Posterior cingulate gyrus (tissue), 11 donors: ENCODE measurements at places on chromosomes 2 and 18.
A peak's percentile ranks its signal among the peaks of the same experiment; 100 is the strongest.

DNA sequence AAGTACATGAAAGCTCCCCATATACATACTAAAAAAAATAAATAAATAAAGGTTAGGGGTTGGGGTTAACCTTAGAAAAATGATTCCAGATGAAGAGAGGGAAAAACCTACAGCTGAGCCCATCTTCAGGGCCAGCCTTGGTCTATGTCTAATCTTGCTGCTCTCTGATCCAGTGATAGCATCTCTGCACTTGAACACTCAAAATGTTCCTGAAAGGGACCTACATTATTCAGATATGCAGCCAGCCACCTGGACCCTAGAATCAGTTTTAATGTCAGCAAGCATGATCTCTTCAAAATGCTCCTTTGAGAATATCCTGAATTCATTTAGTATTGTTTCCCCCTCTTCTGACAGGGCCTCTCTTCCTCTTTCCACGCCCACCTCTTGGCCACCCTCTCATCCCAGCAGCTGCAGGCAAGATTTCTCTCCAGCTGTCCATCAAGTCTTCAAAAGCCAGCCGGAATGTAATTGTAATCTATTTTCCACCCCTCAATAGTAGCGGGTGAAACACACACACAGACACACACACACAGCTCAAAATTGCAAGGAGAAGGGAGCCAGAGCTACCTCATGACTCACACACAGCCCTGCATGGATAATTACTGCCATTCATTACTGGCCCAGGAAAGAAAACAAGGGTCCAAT is 135.5 kb downstream of the MYO3B start:
- no peak for DNase-seq

- no peak for DNase-seq
Measured at GRCh38 chr2:59853032-59853431, 700.4 kb downstream of the BCL11A start.

- no peak for DNase-seq
Measured at GRCh38 chr2:24016376-24016761, 6.5 kb downstream of the MFSD2B start.

GRCh38 chr2:240146141-240146561 is 5.7 kb upstream of the OTOS start:
- no peak for DNase-seq

- DNase-seq, result no peak
Measured at GRCh38 chr2:167322795-167323194, 434.5 kb downstream of the XIRP2 start.

- no peak for DNase-seq
Measured at GRCh38 chr2:125588780-125589179, 1067.2 kb upstream of the GYPC start.

GRCh38 chr2:46157072-46157965 is 139.9 kb upstream of the EPAS1 start:
- DNase-seq, result no peak

- DNase-seq, result no peak
Measured at GRCh38 chr18:58624011-58624410, 4.9 kb downstream of the ALPK2 start.

DNA sequence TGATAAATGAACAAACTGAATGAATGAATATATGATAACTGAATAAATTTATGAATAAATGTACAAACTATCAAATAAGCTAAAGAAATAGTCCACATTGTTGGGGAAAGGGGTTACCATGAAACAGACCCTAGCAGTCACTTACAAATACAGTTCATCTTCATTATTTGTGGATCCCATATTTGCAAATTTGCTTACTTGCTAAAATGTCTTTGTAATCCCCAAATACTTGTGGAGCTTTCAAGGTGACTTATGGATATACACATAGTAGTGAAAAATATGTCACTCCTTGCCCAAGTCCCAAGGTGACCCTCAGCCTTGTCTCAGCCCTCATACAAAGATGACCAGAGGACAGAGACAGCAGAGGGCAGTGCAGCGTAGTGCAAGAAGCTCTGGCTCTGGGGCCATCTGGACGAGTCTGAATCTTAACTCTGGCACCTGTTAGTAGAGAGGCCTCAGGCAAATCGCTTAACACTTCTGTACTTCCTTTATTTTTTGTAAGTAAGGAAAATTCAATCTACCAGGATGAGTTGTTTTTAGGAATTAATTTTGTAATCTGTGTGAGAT is 3.1 kb downstream of the PAIP2B start:
- DNase-seq, result peak; percentile 85

- DNase-seq, result no peak
Measured at GRCh38 chr2:32947076-32947483, 327 bp downstream of the LTBP1 start.

- DNase-seq, result no peak
Measured at GRCh38 chr2:54239427-54239826, 16.6 kb downstream of the TSPYL6 start.

DNA sequence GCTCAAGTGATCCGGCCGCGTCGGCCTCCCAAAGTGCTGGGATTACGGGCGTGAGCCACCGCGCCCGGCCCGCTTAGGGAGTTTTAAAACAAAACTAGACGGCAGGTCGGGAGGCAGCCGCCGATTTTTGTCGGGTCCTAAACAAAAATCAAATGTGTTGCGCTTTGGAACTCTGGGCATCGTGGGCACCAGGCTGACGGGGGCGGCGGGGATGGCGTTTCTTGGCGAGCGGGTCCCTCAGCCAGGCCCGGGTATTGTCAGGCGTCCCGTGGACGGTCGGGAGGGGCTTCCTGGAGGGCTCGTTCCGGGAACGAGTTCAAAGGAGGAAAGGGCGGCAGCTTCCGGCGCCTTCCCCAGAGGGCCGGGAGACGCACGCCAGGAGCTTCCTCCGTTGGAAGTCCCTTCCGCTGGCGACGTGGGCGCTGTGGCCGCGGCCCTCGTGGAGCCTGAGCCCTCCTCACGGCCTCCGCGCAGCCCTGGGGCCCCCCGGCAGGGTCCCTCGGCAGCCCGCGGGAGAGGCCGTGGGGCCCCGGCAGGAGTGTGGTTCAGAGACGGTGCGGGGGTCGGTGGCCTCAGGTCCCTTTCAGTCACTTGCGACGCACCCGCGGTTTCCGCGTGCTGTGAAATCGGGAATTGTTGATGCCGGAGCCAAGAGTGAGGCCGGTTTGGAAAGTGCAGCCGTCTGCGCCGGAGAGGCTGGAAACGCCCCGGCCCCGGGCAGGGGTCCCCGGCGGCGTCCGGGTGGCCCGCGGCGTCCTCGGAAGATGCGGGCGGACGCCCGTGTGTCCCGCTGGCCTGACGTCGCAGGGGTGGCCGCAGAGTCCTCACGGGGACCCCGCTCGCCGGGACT is 59.3 kb downstream of the EMILIN2 start:
- no peak for DNase-seq

- no peak for DNase-seq
Measured at GRCh38 chr18:67260841-67261240, 255.7 kb downstream of the DSEL start.
